Activated CD8-positive, alpha-beta T cell treated with anti-CD3 and anti-CD28 coated beads for 36 hours (primary cell): ENCODE measurements at places on chromosomes 1 and 21. TPM values are rescaled to one million over a fixed set of nuclear protein-coding genes. Genes with fewer than 3 reads are reported as not detected.

DNA sequence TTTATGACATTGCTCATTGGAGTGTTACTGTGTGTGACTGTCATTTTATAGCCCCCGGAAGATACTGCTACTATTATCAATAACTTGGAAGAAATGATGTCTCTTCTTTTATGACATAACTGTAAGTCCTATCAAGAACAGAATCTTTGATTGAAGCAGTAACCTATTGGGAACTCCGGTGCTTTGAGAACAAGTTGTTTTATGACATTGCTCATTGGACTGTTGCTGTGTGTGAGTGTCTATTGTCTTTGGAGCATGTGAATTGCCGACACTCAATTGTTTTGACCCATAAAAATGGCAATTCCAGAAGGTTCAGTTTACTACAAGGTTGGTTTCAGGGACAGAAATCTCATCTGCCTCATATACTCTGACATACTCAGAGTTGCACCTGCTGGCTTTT lies 8.0 kb downstream of the KCNK1 start:
- no peak for DNase-seq

- no peak for DNase-seq
Observed at GRCh38 chr1:71788113-71788512, 494.2 kb downstream of the NEGR1 start.

DNA sequence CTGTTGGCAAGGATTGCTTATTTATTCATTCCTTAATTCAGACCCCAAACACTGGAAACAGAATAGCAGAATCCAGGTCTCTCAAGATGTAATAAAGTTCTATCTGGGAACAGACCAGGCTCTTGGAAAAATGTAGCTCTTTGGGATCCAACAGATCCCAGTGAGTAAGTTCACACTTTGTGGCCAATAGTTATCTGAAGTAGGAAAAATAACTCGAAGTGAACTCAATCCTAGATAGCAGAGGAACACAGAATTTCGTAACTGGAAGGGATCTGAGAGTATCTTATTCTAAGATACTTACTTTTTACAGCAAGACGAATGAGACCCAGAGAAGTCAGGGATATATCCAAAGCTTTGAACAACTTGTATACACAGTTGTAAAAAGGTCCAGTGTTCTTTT lies 150.7 kb upstream of the CD34 start:
- DNase-seq, result no peak

DNA sequence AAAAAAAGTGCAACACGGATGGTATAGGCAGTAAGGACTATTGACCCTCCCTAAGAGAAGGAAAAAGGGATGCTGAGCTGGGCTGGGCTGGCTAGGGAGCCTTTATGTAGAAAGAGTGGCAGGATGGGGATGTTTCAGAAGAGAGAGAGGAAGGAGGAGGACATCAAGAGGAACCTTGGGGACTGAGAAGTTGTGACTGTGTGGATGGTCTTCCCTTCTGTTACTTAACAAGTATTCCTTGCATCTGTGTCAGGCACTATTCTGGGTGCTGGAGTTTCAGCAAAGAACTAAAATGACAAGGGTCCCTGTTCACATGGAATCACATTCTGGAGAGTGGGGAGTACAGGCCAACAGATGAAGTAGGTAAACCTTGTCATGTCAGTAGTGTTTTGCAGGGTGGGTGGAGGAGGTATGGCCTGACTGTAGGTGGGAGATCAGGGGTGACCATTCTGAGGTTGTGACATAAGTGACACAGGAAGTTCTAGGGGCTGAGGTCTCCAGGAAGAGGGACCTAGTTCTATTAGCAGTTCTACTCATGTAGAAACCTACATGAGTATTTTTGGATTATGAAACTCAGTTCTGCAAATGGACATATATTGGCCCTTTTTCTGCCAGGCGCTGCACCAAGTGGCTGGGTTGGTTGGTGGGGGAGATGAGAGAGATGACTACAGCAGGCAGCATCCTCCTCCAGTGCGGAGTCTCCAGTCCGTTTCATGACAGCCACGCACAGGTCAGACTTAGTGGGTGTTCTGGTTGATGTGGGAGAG lies 53.8 kb downstream of the PRDM2 start:
- no peak for DNase-seq

The FTCD gene
- 0.85 TPM for total RNA-seq

The C1QB gene
- total RNA-seq, result not detected

The KIF17 gene
- not detected for total RNA-seq

GRCh38 chr1:150386592-150386991 lies 22.6 kb downstream of the RPRD2 start:
- no peak for DNase-seq

The CLDN14 gene
- not detected for total RNA-seq

GRCh38 chr21:45329261-45330074 lies 41.8 kb upstream of the POFUT2 start:
- no peak for DNase-seq

The SH3BGR gene
- total RNA-seq, result 4.8 TPM

The SAMD13 gene
- 0.67 TPM for total RNA-seq

DNA sequence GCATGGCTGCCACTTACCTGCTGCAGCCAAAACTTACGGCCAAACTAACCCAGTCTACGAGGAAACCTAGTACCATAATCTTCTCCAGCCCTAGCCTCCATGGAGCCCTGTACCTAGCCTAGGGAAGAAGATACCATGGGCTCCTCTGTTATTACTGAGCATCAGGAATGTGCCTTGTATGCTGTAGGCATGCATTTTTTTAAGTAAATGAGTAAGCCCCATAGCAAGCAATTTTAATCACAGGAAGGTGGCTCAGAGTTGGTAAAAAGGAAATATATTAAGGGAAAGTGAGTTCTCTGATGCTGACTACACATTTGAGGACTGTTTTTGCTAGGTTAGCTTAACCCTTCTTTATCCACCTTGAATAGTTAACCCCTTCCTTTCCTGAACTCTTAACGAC lies 21.2 kb downstream of the NFASC start:
- DNase-seq, result no peak

The KLHDC7A gene
- not detected for total RNA-seq

- DNase-seq, result no peak
Observed at GRCh38 chr1:212701910-212702309, 2.3 kb upstream of the BATF3 start.

The MASP2 gene
- not detected for total RNA-seq

- no peak for DNase-seq
Observed at GRCh38 chr1:215631489-215631888, 64.4 kb downstream of the KCTD3 start.

The HMCN1 gene
- not detected for total RNA-seq

DNA sequence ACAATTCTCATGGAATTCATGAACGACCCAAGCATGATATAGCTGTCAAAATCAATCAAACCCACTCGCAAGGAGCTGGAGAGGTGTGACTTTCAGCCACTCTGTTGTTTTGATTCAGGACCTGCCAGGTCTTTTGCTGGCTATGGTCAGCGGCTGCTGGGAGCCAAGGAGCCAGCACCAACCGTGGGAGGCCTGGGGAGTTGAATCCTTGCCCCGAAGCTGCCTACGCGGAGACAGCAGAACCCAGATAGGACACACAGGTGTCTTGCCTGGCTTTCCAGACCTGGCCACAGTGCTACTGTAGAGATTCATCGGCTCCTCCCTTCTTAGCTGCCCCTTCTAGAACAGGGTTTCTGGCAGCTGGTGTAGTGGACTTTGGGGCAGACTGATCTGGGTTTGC lies 42.7 kb downstream of the ZSCAN20 start:
- no peak for DNase-seq

The KIAA0040 gene
- total RNA-seq, result 21.1 TPM

DNA sequence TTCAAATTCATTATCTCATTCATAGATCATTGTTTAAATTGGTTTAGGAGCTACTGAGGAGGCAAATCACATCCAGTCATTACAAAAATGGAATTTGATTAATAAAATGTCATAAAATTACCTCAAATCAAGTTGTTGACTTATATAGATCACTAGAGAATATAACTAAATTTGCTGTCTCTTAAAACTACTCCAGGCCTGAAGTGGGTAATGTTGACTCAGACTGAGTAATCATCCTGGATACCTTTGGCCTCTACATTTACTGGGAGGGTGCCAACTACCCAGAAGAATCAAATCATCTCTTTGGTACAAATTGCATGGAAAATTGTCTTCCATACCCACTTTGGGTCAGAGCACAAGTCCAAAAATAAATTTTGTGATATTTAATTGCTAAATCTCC lies 191.2 kb upstream of the GREM2 start:
- DNase-seq, result no peak

DNA sequence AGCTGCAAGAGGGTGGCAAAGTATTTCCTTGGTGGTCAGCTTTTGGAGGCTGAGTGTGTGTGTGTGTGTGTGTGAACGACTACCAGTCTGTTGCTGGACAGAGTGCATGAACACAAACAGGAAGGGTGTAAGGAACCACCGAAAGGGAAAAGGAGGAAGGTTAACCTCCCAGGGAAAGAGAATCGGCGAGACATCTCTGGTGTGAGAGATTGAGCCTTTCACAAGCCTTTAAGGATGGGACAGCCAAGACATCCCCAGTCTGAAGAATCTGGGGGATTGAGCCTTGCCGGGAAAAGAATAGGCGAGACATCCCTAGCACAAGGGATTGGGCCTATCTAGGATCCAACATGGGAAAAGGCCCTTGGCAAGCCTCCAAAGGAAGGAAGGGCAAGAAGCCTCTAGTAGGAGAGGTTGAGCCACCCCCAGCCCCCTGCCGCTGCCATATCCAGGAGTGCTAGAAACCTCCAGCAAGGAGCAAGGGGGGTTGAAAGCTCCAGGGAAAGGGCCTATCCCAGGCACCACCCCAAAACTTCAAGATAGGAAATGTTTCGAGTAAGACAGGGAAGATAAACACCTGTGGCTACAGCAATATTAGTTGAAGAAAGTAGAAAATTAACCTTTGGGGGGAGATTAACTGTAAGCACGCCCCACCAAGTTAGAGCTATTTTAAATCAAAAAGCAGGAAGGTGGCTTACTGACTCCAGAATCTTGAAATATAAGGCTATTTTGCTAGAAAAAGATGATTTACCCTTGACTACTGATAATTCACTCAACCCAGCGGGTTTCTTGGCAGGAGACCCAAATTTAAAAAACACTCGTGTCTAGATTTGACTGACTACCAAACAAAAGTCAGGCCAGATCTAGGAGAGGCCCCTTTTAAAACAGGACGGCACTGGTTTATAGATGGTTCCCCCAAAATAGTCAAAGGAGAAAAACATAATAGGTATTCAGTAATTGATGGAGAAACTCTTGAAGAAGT lies 3.2 kb downstream of the TEX50 start:
- no peak for DNase-seq

The ACTL8 gene
- not detected for total RNA-seq

The MPL gene
- not detected for total RNA-seq

DNA sequence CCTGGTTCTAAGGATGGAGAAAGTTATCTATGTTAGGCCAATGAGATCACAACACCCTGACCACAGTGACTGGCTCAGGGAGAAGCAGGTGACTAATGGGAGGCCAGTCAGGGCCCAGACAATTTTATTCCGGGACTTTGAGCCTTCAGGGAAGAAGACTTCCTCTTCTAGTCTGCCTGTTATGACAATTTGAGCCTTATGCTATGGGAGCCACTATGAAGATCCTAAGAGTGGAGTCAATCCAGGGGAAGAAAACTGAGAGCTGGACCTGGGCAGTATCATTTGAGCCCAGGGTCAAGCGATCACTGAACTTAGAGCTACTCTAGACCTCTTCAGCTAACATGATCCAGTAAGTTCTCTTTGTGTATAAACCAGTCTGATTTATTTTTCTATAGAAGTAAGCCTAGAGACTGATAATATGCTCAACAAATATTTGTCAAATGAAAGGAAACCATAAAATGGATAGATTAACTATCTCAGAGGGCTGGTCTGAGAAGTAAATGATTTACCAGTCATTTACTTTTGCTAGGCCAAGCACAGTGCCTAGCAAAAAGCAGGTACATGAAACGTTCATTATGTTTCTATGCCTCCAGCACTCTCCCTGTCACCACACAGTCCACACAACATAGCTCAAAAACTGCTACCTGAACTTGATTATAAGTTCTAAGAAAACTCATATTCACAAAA lies 4.2 kb upstream of the C1orf141 start:
- DNase-seq, result no peak

The SLAMF9 gene
- total RNA-seq, result not detected

GRCh38 chr21:44681861-44682579 lies at the start of gene KRTAP12-1:
Gene KRTAP12-1, minus strand, starts transcription at chr21:44682163. Its CDS starts 40 bp downstream, at chr21:44682123.
- no peak for DNase-seq

GRCh38 chr1:218510153-218510772 lies 165.1 kb downstream of the TGFB2 start:
- DNase-seq, result no peak

The C1orf185 gene
- not detected for total RNA-seq

GRCh38 chr1:37037690-37038089 lies 3.4 kb upstream of the GRIK3 start:
- no peak for DNase-seq

- no peak for DNase-seq
Observed at GRCh38 chr1:181181792-181182585, 93.5 kb downstream of the IER5 start.

The TRIM17 gene
- 2.7 TPM for total RNA-seq

- no peak for DNase-seq
Observed at GRCh38 chr1:82858031-82858430, 1057.3 kb downstream of the ADGRL2 start.

The ITLN2 gene
- total RNA-seq, result not detected

DNA sequence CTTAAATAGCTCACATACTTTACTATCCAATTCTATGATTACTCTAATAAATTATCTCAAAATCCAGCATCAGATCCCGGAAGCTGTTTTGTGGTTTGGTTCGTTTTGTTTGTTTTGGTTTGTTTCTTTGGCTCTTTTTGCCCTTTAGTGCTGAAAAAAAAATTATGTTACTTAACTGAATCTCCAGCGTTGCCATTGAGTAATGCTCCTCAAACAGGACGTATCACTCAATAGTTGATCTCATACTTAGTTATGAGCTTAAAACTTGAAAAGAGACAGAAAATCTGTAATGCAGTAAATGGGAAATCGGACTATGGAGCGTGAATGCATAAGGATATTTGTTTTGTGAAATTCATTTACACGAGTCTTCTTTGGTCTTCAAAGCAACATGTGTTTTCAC lies 533.8 kb upstream of the TMPRSS15 start:
- no peak for DNase-seq

DNA sequence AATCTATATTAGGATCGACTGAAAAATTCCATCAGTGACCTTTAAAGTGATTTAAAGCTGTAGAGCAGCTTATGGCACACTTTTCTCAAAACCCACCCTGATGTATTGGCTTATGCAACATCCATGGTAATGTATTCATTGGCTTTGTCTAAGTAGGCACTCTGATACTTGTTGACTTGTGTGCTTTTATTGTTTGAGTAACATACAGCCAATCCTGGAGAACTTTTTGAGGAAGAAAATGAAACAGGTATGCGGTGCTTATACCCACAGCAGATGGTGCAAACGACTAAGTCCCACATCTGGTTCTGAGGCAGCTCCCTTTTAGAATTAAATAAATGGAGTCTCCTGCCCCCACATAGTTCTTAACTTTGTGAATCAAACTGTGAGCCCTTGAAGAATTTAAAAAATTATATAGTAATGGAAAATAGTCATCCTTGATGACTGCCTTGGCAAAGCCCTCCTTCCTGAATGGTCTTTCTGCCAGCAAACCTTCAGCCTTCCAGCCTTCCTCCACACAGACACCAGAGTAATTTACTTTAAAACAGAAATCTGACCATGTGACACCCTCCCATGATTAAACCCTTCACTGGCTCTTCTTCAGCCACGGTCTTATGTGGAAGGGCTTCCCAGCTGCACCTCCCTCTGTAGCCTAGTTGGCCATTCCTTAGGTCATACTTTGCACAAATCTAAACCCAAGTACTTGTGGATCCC lies 116.0 kb downstream of the BCAR3 start:
- DNase-seq, result no peak
